ACHN (cell line): ENCODE measurements at places on chromosomes 16 and 17.

GRCh38 chr16:19704321-19705145, 13.5 kb downstream of the KNOP1 start:
- DNase-seq, result peak; percentile 33

- no peak for DNase-seq
Measured at GRCh38 chr16:79777679-79778078, 177.1 kb upstream of the MAF start.

GRCh38 chr16:48395375-48395774, 10.2 kb upstream of the SIAH1 start:
- no peak for DNase-seq

- no peak for DNase-seq
Measured at GRCh38 chr16:50534958-50535357, 13.2 kb upstream of the NKD1 start.

GRCh38 chr17:74297941-74298340, 23.9 kb downstream of the DNAI2 start:
- peak; percentile 51 for DNase-seq

DNA sequence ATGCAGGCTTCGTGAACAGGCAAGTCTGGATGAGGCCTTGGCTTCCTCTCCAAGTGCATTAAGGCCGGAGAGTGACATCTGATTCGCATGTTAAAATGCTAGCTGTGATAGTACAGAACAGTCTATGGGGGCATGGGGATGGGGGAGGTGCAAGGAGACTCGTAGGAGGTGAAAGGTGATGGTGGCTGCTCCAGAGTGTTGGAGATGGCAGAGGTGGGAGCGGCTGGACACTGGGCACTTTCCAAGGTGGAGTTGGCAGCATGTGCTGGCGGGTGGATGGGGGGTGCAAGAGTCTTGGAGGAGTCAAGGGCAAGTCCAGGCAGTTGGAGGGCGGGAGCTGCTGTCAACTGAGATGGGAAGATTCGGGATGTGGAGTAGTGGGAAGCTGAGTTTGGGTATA, 350.9 kb upstream of the TNRC6C start:
- no peak for DNase-seq
